CD4-positive, alpha-beta T cell treated with Interleukin-15 for 1 hour (primary cell): ENCODE measurements at places on chromosomes 6 and 20.

DNA sequence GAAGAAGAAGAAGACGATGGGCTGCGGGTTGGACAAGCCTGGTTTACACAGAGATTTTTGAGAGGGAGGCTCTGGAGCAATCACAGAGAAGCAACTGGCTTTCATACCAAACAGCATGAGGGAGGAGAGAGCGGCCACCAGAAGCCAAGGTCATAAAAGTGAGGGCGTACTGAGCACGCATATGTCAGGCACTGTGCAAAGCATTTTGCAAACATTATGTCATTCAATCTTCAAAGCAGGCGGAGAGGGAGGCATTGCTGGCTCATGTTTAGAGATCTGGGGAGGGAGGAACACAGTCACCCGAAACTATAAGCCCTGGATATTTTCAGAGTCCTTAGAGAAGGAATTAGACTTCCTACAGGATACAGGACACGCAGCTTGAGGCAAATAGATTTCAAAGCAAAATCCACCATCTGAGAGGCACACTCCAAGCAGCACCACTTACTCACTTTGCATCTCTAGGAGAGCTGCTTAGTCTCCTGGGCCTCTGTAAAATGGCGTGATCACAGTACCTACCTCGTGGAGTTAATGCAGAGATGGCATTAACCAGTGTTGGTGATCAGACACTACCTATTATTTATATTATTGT is 24.6 kb downstream of the RAMACL start:
- no peak for DNase-seq

DNA sequence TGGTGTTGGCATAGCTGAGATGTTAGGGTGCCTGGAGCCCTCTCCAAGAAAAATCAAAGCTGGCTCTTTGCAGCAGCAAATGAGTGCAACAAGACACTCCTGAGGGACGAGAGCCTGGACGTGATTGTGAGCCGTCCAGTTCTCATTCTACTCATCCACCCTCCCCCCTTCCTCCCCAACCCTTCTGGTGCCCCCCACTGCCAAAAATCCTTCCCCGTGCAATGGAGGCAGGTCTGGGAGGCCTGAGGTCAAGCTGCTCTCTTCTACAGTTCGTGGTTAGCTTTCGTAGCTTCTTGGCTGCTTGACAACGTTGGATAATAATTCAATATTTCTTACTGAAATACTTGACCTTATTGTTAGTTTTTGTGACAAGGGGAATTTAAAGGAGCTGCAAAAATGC is 185.3 kb upstream of the SUPT3H start:
- no peak for DNase-seq

DNA sequence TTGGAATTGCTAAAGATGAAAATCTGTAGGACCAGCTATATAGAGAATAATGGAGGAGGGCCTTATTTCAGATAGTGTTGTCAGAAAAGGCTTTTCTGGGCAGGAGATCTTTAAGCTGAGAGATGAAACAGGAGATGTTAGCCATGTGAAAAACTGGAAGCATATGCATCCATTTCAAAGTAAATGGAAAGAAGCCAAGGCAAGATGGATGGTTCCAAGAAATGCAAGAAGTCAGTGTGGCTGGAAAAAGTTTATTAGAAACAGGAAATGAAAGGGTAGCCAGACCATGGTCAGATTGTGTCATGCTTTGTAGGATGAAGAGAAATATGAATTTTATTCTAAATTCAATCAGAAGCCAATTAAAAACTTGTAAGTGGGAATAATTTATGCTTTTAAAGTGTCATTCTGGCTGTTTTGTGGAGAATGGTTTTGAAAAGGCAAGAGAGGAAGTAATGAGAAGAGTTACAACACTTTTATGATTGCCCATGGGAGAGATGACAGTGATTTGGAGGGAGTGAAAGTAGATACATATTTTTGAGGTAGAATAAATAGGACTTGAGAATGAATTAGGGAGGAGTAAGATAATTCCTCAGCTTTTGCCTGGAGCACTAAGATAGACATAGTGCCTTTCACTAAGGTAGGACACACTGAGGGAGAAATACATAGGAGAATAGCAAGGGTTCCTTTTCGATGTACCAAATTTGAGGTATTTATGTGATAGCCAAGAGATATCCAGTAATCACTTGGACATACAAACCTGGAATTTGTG is 620.1 kb downstream of the HTR1B start:
- DNase-seq, result no peak

- DNase-seq, result no peak
Observed at GRCh38 chr6:24953726-24954125, 18.0 kb upstream of the RIPOR2 start.

DNA sequence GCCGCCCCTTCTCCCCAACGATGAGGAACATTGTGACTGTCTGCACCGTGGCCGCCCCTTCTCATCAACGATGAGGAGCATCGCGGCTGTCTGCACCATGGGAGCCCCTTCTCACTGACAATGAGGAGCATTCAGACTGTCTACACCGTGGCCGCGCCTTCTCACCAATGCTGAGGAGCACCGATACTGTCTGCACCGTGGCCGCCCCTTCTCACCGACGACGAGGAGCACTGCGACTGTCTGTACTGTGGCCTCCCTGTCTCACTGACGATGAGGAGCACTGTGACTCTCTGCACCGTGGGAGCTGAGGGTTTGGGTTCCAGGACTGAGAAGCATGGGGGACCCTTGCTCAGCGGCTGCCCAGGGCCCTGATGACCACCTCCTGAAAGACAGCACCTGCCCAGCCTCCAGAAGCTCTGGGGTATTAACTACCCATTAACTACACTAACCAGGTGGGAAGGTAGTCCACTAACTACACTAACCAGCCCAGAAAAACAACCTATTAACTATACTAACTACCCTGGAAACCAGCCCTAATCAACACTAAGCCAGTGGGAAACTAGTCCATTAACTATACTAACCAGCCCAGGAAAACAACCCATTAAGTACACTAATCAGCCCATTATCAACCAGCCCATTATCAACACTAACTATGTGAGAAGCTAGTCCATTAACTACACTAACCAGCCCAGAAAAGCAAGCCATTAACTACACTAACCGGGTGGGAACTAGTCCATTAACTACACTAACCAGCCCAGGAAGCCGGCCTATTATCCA is 116.9 kb downstream of the TAF4 start:
- no peak for DNase-seq

- DNase-seq, result no peak
Observed at GRCh38 chr6:39156801-39157200, 41.8 kb upstream of the SAYSD1 start.

GRCh38 chr20:34921436-34921835 is 34.2 kb downstream of the GSS start:
- no peak for DNase-seq

- DNase-seq, result no peak
Observed at GRCh38 chr6:14540810-14541540, 423.4 kb downstream of the CD83 start.

- DNase-seq, result no peak
Observed at GRCh38 chr6:28211840-28212509, 13.1 kb upstream of the ZSCAN9 start.

DNA sequence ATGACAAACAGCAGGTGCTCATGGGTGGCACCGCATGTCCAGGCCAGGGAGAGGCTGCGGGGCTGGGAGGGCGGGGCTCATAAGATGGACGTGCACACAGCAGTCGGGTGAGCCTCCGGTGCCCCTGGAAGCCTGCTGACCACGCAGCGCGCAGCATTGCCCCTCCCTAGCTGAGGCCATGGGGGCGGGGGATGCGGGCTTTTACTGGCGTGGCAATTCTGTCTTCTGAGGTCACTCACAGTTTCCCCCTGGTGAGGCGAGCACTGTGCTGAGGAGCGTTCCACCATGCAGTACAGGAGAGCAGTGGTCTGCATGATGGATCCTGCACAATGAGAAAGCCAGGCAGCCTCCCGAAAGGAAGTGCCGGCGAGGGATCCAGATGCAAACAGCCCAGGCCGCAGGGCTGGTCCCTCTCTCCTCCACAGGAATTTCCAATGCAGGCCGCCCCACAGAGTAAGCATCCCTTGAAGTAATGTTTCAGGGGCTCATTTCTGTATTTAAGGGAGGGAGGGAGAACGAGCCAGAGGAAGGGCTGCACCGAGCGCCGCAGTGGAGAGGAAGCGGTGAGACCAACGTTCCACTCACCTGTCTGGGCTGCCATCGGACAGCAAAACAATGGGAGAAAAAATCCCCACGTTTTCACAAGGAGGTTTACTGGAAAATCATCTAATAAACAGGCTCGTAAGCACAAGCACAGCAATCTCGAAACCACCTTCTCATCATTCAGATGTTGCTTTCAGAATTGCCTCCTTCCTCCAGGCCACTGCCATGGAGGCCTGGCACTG is 56.0 kb downstream of the IRF4 start:
- DNase-seq, result no peak

- DNase-seq, result no peak
Observed at GRCh38 chr6:10381830-10382208, 33.1 kb downstream of the TFAP2A start.

GRCh38 chr6:133555685-133556084 is 314.5 kb downstream of the EYA4 start:
- no peak for DNase-seq

DNA sequence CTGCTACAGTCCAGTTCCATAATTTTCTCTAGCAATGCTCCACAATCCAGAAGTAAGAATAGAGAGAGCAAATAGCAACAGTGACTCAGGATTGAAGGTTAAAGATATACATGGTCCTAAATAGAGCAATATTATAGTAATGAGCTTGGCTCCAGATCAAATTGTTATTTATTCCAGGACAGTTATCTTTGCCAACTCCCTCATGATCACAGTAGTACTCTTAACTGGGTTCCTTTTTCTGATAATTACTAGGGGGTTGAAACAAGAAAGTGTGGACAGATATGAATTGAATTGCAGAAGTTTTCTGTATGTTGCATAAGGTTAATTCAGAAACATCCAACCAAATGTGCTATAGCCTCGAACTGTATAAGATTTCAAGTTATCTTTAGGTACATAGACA is 11.9 kb downstream of the FAM184A start:
- no peak for DNase-seq

DNA sequence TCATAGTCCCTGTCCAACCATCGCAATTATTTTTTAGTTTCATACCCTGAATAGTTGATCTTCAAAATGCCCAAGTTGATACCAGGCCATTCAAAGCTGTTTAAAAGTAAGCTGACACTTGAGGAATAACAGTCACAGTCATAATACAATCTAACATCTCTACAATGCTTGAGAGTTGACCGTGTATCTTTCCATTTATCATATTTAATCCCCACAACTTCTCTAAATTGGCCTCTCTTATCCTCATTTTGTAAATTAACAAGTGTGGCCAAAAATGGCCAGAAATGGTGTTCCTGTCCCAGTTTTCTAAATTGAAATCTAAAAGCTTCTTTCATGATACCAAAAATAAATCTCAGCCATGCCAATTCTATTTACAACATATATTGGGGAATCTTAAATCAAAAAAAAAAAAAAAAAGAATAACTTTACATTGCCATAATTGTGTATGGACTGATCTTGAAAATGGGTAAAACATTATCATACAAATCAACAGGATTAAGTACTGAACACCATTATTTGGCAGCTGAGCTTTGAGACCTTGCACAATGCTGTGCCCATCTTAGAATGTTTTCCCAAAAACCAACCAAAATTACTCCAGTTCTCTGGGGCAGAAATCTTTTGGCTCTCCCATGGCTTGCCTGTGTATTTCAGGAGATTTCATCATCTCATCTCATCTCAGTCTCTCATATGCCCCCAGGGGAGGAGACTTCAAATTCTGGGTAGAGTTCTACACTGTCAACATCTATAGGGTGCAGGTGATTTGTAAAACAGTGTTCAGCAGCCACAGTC is 448.7 kb upstream of the JARID2 start:
- no peak for DNase-seq

DNA sequence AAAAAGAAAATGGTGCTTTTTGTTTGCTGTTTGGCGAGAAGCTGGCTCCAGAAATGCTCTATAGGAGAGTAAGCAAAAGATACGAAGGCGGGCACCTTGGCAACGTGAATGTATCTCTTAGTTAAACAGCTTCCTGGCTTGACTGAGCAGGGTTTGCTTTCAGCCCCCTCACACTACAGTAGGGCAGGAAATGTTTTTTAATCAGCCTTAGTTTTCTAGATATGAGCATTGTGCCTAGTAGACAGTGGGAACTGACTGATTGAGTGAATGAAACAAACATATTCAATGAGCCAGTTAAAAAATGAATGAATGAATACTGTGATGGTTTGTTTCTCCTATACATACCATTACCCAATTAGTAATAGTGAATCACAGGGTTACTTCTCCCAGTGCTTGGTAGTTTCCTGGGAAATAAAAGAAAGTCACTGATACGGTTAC is 19.9 kb downstream of the CAP2 start:
- no peak for DNase-seq

- no peak for DNase-seq
Observed at GRCh38 chr20:19653327-19653726, 104.7 kb upstream of the RIN2 start.

- DNase-seq, result no peak
Observed at GRCh38 chr6:136092897-136093296, 157.2 kb downstream of the MTFR2 start.

DNA sequence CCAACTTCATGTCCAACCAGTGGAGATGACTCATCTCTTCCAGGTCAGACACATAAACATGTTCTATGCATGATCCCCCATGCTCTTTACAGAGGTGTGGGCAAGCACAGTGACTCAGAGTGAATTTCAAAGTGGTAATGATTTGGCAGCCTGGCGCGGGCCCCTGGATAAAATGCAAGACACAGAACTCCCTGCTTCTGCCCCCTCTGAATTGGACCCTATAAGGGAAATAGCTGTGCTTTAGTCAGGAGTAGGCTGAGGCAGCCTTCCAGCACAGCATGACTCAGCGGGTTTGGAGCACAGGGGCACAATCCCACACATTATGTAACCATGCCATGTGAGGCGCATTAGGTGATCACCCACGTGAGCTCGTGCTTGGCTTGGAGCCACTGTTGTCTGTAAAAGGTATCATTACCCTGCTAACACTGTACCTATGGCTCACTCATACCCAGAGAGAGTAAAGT is 127.4 kb downstream of the C6orf118 start:
- no peak for DNase-seq

DNA sequence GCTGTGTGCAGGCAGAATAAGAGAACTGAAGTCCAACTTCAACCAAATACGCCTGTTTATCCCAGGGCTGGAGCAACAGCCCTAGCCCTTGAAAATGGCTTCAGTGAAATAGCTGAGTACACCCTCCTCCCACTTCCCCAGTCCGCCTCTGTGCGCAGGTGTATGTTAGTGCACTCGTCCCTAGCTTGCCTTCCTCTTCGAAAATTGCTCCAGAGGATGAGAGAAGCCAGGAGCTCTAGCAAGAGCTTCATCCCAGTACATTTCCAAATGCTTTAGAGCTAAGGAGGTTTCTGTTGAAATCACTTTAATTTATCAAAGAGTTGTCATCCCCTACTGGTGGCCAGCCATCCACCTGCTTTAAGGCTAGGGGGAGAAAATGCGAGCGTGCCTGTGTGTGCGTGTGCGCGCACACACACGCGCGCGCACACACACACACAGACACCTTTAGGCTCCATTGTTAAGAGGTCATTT is 5.4 kb upstream of the POU3F2 start:
- no peak for DNase-seq
